ENCODE measurements at places on chromosomes 3 and 15.

DNA sequence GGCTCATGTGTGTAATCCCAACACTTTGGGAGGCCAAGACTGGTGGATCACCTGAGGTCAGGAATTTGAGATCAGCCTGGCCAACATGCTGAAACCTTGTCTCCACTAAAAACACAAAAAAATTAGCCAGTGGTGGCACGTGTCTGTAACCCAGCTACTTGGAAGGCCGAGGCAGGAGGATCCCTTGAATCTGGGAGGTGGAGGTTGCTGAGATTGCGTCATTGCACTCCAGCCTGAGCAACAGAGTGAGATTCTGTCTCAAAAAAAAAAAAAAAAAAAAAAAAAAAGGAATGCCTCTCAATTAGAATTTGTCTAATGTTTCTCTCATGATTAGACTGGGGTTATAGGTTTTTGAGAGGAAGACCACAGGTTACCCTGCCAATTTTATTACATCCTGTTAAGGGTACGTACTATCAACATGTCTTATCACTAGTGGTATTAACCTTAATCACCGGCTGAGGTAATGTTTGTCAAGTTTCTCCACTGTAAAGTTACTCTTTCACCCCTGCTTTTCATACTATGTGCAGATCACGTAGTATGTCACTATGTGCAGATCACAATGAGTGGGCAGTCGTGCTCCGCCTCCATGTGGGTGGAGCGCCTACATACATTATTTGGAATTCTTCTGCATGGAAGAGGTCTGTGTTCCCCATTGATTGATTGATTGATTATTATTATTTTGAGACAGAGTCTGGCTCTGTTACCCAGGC is 6.2 kb upstream of the RPAP1 start:
- no peak for DNase-seq

DNA sequence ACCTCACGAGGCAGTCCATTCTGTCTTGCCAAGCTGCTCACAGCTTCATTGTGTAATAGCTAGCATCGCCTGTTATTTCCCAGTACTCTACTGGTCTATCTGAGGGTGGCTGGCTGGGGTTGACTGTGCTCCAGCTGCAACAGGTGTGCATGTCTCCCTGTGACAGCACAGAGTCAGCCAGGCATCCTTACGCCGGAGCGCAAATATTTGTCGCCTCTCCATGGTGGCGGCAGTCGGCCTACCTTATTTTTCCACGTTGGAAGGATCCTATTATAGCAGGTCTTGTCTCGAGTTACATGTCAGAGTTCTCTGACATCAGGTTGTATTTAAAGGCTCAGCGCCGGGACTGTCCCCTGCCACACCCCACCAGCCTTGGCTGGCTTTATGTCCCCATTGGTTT is 307.1 kb downstream of the TLE3 start:
- DNase-seq, result no peak

- DNase-seq, result no peak
Measured at GRCh38 chr3:86845726-86846125, 145.2 kb downstream of the VGLL3 start.

GRCh38 chr15:74406992-74407705 is 26.6 kb downstream of the SEMA7A start:
- DNase-seq, result no peak

GRCh38 chr15:45495588-45495987 is 27.0 kb downstream of the SLC30A4 start:
- DNase-seq, result no peak

Data from hematopoietic multipotent progenitor cell (in vitro differentiated cells).